Stimulated activated CD4-positive, alpha-beta T cell treated with anti-CD3 and anti-CD28 coated beads, Interleukin-2, amount 100 ng/mL, for 48 hours (primary cell): ENCODE measurements at places on chromosomes 1 and 21.

- no peak for DNase-seq
These were observed 62.2 kb downstream of the ELK4 start for GRCh38 chr1:205569411-205570172.

- DNase-seq = no peak
These were observed 1.4 kb downstream of the SH3BGRL3 start for GRCh38 chr1:26281091-26281958.

GRCh38 chr1:192869308-192869940 lies 60.6 kb downstream of the RGS2 start:
- DNase-seq = no peak

GRCh38 chr1:230174471-230175162 lies 107.6 kb downstream of the GALNT2 start:
- no peak for DNase-seq

- DNase-seq = no peak
These were observed 183.0 kb upstream of the RAB4A start for GRCh38 chr1:229087906-229088305.

GRCh38 chr1:201401700-201402099 lies 2.6 kb upstream of the LAD1 start:
- no peak for DNase-seq

DNA sequence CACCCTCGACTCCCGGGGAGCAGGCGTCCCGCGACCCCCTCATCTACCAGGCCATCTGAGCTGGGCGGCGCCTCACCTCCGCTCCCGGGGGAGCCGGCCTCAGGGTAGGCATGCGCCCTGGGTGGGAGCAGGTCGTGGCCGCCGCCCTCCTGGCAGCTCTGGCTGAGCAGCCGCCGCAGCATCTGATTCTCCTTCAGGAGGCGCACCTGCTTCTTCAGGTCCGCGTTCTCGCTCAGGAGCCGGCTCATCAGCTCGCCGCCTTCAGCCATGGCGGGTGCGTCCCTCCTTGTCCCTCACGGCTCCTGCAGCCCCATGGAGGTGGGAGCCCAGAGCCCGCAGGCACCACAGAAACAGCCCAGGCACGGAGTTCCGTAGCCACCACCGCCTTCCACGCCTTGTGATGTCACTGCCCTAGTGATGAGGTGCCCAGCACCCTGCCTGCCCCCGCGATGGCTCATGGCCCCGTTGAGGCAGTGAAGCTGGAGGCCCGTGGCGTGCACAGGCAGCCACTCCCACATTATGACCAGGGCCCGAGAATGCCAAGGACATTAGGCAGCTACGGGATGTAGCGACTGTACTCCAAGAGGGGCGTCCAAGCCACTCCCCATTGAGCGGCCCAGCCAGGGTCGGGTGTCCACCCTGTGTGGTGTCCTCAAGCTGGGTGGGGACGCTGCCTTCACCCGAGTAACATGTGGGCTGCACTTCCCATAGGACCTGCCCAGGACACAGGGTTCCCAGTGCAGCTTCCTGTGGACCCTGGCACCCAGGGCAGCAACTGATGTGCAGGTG lies 1.5 kb downstream of the SPATC1L start:
- DNase-seq = no peak

DNA sequence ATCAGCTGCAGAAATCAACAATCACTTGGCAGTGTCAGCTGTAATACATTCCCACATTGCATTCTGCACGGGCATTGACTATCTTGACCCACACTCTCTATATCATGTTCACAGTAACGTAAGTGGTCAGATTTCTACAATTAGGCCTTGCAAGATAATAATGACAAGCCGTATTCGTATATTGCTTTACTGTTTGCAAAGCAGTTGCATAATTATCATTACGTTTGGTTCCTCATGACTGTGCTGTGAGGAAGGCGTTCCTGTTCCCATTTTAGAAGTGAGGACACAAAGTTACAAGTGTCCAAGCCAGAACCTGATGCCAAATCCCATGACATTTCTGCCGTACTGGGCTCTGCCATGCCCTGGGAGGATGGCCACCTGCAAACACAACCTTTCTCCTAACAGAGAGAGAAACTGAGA lies 53.5 kb upstream of the TARBP1 start:
- DNase-seq = no peak

GRCh38 chr1:15412843-15413242 lies 3.2 kb downstream of the EFHD2 start:
- no peak for DNase-seq

DNA sequence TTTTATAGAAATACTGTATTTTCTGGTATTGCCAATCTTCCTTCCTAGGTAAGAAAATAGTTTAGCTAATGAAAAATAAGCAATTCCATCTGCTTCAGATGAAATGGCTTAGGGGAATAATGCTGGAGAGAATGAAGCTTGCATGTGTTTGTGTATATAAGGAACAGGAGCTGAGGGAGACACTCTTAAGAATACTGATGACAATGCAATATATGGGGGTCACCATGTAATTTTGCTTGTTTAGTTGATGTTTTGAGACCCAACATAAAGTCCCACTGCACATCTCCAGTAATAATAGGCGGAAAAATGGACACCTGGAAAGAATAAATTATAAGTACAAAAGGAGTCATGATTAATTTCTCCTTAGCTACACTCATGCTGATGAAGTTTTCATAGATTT lies 110.8 kb upstream of the BRINP3 start:
- DNase-seq = no peak

GRCh38 chr21:31211836-31212235 lies 132.2 kb downstream of the TIAM1 start:
- no peak for DNase-seq

GRCh38 chr1:228652116-228652515 lies 83.2 kb upstream of the RHOU start:
- DNase-seq = no peak

GRCh38 chr1:37479255-37480124 lies 5.1 kb downstream of the ZC3H12A start:
- peak; percentile 82 for DNase-seq

GRCh38 chr1:206836111-206836510 lies 29.3 kb upstream of the IL20 start:
- DNase-seq = no peak

GRCh38 chr1:146012703-146013558 lies 8.6 kb downstream of the HJV start:
- no peak for DNase-seq

DNA sequence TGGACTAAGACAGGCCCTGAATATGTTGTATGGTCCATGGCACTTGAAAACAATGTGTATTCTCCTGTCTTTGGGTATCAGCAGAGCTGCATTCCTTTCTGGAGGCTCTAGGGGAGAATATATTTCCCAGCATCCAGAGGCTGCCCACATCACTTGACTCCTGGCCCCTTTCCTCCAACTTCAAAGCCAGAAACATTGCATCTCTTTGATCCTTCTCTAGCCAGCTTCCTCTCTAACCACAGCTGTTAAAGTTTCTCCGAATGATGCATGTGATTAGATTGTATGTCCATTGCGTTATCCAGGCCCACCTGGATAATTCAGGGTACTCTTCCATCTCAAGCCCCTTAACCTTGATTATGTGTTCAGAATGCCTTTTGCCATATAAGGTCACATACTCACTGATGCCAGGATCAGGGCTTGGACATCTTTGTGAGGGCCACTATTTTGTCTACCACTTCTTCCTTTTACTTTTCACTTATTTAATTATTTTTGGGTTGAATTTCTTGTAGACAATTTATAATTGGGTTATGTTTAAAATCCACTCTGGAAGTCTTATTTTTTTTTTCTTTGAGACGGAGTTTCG lies 5.3 kb downstream of the CHD1L start:
- no peak for DNase-seq

DNA sequence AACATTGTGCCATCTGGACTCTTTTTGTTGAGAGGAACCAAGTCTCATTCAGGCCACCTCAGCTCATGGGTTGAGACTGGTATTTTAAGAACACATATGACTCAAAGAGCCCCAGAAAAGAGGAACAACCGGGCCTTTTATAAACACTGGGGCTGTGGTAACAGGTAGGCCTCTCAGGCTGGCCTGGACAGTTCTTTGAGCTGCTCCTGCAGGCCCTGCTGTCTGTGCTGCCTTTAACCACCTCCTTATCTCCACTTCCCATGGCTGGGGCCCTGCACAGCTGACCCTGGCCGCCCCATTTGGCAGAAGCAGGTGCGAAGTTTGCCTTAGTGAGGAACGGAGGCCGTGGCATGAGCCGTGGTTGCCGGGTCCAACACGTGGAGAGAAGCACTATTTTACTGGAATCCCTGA lies 163.3 kb downstream of the RHOU start:
- DNase-seq = no peak

DNA sequence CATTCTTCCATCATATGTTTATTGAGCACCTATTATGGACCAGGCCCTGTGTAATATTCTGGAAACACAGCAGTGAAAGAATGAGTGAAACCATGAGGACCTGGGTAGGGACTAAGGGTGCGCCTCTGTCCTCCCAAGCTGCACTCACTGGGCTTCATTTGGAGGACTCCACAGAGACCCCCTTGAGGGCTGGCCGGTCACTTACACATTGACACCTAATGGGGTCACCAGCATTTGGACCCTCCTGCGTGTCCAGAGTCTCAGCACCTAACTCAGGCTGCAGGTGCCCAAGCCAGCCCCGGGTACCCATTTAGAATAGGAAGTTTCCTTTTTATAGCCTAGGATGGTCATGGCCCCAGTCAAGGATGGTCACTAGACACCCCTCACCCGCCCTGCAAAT lies 2.8 kb upstream of the FNDC5 start:
- no peak for DNase-seq

GRCh38 chr1:26411624-26412074 lies 1.0 kb downstream of the LIN28A start:
- no peak for DNase-seq

DNA sequence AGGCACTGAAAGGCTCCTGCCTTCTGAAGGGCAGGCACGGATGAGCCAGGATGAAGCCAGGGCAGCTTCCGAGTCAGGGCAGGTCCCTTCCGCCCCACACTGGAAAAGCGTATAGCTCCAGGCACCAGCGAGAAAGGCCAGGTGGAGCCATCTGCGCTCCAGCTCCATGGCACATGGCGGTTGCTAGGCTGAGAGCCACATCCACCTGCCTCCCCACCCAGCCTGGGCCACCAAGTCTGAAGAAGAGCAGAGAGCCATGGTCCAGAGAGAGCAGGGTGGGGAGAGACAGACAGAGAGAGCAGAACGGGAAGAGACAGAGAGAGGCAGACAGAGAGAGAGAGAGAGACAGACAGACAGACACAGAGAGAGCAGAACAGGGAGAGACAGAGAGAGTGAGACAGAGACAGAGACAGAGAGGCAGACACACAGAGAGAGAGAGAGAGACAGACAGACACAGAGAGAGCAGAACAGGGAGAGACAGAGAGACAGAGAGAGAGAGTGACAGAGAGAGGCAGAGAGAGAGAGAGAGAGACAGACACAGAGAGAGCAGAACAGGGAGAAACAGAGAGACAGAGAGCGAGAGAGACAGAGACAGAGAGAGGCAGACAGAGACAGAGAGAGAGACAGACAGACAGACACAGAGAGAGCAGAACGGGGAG lies 5.2 kb downstream of the FNDC10 start:
- DNase-seq = no peak

GRCh38 chr1:61506944-61507500 lies 217.9 kb downstream of the TM2D1 start:
- no peak for DNase-seq

GRCh38 chr1:241624935-241625334 lies 15.2 kb downstream of the CHML start:
- DNase-seq = no peak

- no peak for DNase-seq
These were observed 15.5 kb downstream of the PRRC2C start for GRCh38 chr1:171500803-171501202.

DNA sequence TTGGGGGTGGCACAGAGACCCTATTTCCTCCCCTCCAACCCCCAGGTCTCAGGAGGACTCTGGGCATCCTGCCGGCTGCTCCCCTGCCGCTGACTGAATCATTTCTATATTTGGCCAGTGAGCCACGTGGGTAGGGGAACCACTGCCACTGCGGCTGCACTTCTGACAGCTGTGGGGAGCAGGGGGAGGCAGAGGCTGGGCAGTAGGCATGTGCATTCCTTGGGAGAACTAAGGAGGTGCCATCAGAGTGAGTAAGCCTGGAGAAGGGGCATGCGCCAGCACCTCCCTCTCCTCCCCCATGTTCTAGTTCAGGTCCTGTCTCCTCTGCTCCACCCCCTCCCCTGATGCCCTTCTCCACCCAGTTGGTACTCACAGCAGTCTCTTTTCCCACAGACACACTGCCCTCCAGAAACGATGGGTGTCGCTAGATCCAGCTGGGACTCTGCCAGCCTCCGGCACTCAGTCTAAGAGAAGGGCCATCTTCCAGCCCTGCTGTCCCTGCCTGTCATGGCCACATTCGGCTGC lies 12.0 kb downstream of the PPFIA4 start:
- no peak for DNase-seq

DNA sequence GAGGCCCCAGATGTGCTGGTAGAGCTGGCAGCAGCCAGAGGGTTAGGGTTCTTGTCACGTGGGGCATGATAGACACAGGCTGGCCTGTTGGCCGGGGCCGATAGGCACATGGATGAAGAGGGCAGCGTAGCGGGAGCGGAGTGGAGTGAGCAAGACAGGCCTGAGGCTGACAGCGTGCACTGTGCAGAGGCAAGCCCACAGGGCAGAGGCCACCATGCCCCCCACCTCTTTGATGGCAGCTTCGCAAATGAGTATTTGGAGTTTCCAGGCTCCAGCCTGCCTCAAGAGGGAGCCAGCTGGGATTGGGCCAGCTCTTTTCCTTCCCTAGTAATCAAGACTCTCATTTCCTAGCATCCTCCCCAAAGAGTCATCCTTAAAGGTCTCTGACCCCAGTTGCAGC lies 43.5 kb downstream of the TMCC2 start:
- no peak for DNase-seq

- DNase-seq = no peak
These were observed 24.3 kb downstream of the PER3 start for GRCh38 chr1:7808253-7808844.

- no peak for DNase-seq
These were observed 37.3 kb upstream of the HMGN1 start for GRCh38 chr21:39386194-39386593.

GRCh38 chr1:169368406-169368769 lies 393 bp downstream of the BLZF1 start:
- no peak for DNase-seq

- no peak for DNase-seq
These were observed 744 bp upstream of the WDR26 start for GRCh38 chr1:224435318-224435763.

DNA sequence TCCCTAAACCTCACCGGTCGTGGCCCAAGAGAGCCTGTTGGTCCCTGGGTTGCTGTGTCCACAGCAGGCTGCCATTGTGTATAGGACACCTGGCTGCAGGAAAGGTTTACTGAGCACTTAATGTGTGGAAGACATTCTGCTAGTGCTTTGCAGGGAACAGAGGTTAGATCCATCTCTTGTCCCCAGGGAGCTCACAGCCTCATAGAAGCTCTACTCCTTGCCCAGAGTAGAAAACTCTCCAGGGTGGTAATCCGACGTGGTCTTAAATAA lies 16.9 kb upstream of the ALPL start:
- DNase-seq = no peak

GRCh38 chr21:33394260-33394659 lies 9.0 kb upstream of the IFNGR2 start:
- DNase-seq = no peak

DNA sequence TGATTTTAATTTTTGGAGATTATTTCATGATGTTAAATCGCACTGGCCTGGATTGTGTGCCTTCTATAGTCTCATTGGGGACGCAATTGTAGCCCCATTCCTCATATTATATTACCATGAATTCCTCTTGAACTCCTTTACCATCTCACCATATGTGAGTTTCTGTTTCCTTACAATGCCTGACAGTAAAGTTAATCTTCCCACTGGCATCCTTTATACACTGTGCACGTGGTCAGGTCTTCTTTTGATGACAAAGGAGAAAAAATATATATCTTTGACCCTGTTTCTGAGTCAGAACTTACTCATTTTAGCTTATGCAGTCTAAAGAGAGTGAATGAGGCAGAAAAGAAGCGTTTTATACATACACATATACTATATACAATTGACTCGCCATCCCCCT lies 774 bp upstream of the ABL2 start:
- no peak for DNase-seq
